ENCODE measurements at places on chromosomes 12 and 14.

DNA sequence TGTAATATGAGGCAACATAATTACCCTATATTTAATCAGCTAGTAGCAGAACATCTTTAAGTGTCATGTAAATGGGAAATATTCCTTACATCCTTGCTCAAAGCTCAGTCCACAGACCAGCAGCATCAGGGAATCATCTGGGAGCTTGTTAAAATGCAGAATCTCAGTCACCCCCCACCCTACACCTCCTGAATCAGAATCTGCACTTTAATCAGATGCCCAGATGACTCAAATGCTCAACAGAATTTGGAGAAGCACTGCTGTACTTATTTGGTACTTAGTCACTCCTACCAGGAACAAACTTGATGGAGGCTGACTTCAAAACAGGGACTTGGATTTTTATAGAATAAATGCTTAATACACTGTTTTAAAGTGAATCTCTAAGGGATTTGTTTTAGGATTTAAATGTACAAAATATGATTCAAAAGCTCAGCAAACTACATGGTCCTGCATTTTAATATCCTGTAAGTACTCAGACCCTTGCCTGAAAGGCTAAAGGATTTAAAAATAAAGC is 96.5 kb downstream of the ARMH4 start:
- no peak for DNase-seq

DNA sequence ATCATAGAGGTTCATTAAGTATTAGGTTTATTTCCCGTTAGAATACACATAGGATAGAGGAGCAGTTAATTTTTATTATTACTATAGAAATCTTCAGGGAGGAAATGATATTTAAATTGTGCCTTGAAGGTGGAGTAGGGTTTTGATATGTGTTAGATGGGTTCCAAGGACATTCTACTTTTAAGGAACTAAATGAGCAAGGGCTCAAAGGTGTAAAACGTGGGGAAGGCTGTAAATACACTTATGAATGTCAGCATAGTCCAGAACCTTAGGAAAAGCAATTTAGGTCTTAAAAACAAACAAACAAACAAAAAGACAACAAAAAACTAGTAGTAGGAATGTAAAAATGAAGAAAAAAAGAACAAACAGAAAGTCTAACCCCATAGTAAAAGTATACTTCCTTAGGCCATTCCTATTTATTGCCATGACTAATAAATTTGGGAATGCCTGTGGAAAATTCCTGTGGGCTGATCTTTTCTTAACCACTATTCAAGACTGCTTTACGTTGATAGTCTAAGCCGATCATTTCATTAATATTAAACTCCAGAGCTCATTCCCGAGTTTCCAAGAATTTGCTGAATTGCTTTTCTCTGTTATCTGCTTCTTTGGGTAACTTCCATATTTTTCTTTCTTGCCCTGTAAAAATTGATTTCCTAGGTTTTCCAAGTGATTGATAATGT is 180.3 kb downstream of the RAD51B start:
- DNase-seq: no peak

DNA sequence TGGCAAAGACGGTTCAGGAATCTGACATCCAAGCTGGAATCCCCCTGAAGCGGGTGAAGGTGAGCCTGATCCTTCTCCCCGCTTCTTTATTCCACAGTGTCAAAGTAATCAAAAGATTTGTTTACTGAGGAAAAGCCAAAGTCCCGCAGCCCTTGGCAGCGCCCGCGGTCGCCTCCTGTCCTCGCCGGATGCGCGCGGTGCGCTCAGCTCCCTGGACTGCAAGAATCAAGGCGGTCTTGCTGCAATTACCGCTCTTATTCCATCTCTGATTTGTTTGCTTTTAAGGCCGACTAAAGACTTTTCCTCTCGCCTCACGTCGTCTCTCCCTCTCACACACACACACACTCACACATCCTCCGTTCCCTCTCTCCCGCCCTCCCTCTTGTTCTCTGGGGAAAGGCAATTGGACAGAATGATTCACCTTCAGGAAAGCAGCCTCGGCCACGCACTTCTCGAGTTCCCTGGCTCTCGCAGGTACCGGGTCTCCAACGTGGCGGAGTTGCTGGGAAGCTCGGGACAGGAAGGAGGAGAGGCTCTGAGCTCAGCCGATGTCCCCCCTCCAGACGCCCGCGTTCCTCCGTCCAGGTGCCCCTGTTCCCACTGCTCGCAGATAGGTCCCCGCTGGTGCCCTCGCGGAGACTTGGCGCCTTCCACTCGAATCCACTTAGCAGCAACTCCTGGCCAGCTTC is 68.6 kb upstream of the USP15 start:
- DNase-seq: no peak

- peak; percentile 85 for DNase-seq
These were observed 3.7 kb downstream of the KERA start for GRCh38 chr12:91053951-91054715.

- no peak for DNase-seq
These were observed 157.1 kb upstream of the PZP start for GRCh38 chr12:9365296-9365695.

GRCh38 chr12:65561798-65562382 is 262.4 kb upstream of the HMGA2 start:
- no peak for DNase-seq

- no peak for DNase-seq
These were observed 146.1 kb downstream of the C12orf75 start for GRCh38 chr12:105476616-105477015.

GRCh38 chr12:52792185-52793029 is 3.5 kb downstream of the KRT3 start:
- DNase-seq: no peak

GRCh38 chr12:42325326-42325652 is 605 bp downstream of the ZCRB1 start:
- no peak for DNase-seq

DNA sequence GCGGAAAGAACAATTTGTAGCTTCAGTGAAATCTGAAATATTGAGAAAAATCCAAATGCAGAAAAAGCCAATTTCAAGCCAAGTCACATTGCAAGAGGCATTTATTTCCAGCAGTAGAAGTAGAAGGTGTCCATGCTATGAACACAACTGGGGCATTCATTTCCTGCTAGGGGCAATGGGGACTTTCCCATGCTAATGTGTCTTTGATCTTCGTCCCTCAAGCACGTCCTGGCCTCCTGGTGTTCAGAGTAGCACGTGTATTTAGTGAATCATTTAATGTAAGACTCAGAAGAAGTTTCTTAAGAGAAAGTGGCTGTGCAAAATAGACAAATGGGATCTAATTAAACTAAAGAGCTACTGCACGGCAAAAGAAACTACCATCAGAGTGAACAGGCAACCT is 267.9 kb downstream of the TMEM132C start:
- DNase-seq: no peak

DNA sequence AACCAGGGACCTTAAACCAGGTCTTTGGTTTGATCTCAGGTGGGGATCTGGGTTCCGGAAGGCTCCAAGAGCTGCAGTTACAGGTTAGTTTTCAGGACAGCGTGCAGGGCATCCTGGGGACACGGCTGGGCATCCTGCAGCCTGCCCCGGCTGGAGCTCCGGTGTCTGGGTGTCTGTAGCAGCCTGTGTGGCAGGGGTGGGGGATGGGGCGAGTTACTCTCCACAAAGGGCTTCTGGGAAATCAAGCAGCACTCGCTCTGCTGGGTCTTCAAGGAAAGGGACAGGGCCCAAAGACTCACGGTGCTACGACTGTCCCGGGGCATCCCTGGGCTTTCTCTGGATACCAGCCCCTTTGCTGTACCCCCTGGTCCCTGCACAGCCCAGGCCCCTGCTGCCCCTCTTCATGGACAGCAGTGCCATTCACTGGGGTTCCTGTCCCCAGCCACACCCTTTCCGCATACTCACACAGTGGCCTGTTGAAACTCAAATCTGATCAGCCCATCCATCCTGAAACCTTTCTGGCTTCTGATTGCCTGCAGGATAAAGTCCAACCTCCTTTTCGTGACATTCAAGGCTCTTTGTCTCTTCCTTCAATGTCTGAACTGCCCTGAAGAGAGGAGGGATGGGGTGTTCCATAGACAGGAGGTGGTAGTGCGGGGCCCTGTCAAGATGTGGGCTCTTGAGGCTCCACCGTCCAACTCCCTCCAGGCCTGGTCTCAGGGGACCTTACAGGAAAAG is 22.2 kb upstream of the PPP1R13B start:
- no peak for DNase-seq
